Fibroblast of skin of right quadriceps (primary cell): ENCODE measurements at places on chromosomes 6 and 20.
A peak's percentile ranks its signal among the peaks of the same experiment; 100 is the strongest.

- DNase-seq: no peak
Observed at GRCh38 chr6:101454106-101454676, 60.7 kb downstream of the GRIK2 start.

DNA sequence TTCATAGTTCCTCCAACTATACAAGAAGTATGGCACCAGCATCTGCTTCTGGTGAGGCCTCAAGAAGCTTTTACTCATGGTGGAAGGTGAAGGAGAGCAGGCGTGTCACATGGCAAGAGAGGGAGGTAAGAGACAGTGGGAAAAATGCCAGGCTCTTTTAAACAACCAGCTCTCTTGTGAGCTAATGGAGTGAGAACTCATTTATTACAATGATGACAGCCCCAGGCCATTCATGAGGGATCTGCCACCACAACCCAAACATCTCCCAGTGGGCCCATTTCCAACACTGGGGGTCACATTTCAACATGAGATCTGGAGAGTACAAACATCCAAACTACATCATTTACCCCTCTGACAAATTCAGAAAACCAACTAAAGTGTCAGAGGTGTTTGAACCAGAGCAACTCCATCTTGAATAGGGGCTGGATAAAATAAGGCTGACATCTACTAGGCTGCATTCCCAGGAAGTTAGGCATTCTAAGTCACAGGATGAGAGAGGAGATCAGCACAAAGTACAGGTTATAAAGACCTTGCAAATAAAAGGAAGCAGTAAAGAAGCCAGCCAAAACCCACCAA lies 2.2 kb upstream of the UBD start:
- DNase-seq: no peak

DNA sequence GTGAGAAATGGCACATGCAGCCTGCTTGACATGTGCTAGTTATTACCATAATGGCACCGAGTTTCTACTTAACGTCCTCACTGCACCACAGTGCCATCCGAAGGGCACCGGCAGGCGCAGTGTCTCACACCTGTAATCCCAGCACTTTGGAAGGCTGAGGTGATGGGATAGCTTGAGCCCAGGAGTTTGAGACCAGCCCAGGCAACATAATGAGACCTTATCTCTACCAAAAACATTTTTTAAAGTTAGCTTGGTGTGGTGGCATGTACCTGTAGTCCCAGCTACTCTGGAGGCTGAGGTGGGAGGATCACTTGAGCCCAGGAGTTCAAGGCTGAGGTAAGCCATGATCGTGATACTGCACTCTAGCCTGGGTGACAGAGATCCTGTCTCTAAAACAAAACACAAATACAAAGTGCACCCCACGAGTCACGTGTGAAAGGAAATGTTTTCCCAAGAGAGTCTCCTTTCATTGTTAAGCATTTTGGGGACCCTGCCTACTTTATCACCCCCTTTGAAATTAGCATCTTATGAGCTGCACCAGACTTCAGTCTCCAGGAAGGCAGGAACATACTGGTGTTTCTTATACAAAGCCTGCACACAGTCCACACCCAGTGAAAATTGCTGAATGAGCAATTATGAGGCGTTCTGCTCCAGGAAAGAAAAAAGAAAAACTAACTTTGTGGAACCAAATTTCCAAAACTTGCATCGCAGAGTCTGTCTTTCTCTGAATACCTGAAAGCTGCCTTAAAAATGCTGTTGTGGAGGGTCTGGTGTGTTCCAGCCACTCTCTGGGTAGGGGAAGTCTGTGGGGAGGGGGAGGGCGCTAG lies 47.1 kb upstream of the FOXQ1 start:
- DNase-seq: no peak

- DNase-seq: peak; percentile 69
Observed at GRCh38 chr6:100774681-100775080, 106.4 kb downstream of the ASCC3 start.

DNA sequence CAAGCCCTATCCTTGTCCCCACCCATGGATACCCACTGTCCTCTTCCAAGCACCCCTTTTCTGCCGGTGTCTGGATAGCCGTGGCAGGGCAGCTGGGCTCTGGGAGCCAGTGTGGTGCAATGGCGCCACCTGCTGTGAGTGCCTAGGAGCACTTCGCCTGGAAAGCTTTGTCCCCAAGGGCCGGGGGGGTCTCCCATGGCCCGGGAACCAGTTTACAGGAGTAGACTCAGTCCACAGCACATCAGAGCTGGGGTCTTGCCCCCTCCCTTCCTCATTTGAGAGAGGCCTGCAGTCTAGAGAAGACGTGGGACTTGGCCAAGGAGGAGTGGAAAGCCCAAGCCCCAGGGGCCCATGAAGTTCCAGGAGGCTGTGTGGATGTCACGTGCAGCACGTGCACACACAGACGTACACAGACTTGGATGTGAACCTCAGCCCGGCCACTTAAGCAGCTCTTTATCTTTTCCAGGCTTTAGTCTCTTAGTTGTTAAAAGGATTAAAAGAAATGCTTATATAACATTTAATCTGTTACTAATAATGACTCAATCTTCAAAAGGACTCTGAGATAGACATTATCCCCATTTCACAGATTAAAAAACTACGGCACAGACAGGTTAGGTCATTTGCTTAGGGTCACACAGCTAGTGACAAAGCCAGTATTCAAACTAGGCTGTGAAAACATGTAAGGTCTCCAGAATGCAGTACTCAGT lies 40.9 kb upstream of the CDH22 start:
- peak; percentile 37 for DNase-seq

DNA sequence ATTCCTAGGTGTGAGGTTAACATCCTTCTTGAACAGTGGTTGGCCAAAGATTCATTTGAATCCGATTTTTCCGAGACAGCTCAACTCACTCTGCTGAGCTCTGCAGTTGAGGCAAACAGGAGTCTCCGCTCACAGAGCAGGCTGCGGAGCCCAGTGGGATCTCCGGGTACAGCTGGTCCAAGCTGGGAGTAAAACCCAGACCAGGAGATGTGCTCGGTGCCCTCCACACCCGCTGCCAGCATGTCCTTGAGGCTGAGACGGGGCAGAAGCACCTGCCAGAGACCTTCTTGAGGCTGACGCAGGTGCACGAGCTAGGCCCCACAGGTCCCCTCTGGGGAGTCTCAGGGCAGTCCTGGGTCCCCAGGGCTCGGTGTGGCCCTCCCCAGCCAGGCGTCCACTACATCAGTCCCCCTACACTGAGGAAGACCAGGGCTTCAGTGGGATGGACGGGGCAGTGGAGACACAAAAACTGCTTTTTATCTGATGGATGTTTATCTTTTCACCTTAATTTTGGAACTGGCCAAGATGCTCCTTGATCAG lies 119.0 kb downstream of the AGPAT4 start:
- no peak for DNase-seq

DNA sequence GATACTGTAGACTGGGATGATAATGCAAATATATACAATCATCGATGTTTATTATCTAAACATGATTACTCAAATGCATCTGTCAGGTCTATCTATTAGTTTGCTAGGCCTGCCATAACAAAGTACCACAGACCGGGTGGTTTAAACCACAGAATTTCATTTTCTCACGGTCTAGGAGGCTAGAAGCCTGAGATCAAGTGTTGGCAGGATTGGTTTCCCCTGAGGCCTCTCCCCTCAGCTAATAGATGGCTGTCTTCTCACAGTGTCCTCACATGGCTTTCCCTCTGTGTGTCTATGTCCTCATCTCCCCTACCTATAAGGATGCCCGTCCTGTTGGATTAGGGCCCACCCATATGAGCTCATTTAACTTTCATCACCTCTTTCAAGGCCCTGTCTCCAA lies 512.6 kb upstream of the SLC35B3 start:
- DNase-seq: no peak

DNA sequence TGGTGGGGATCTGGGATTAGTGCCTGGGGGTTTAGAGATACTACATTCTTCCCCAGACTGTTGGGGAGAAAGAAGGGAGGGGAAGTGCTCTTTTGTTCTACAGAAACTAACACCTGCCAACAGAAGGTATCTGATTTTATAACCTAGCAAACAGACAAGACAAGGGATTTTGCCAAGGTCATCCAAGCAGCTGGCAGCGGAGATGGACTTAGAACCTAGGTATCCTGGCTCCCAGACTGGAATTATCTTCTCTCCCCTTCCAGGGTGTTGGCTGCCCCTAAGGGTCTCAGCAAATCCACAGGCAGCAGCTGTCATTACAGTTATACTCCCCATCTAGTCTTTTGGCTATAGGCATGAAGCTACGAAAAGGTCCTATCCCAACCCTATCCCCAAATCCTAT lies 8.4 kb downstream of the SDC4 start:
- DNase-seq: no peak

- no peak for DNase-seq
Observed at GRCh38 chr6:115272311-115272710, 788.4 kb downstream of the FRK start.

DNA sequence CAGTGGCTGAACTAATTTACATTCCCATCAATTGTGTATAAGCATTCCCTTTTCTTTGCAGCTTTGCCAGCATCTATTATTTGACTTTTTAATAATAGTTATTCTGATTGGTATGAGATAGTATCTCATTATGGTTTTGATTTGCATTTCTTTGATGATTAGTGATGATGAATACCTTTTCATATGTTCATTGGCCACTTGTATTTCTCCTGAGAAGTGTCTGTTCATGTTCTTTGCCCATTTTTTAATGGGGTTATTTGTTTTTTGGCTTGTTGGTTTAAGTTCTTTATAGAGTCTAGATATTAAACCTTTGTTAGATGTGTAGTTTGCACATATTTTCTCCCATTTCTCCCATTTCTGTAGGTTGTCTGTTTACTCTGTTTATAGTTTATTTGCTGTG lies 16.6 kb downstream of the CENPW start:
- no peak for DNase-seq

DNA sequence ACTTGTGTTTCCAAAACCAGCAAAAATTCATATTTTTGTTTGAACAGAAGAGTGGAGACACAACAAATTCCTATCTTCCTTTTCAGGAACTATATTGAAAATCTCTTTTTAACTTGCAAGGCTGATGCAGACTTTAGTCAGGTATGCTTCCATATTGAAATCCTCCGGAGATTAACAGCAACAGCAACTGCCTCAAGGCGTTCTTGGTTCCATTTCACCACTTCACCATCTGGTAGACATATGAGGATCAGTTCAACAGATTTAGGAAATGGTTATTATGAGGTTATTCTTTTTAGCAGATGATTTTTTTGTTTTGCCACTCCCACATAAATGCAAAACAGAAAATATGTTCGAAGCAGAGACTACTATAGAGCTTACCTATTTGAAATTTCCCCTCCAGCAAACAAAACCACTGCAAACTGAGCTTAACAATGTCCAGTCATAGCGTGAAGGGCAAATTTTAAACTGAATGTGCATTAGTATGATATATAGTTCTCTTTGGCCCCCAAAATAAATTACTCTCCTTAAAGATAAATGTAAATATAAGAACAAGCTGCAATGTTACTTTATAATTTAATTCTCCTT lies 520.5 kb upstream of the ADGRB3 start:
- no peak for DNase-seq

DNA sequence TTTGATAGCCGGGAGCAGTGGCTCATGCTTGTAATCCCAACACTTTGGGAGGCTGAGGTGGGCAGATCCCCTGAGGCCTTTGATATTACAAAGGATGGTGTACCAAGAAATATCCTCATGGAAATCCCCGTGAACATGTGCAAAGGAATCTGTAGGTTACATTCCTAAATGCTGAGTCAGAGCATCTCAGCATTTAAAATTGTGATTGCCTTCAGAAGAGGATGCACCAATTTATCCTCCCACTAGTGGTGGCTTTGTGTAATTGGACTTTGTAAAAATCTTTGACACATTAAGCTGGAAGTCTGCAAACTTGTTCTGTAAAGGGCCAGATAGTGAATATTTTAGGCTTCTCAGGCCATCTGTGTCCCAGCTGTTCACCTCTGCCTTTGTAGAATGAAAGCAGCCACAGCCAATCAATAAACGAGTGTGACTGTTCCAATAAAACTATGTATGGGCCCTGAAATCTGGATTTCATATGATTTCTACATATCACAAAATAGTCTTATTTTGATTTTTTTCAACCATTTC lies 11.8 kb downstream of the TMEM14B start:
- peak; percentile 93 for DNase-seq

GRCh38 chr6:166751051-166751595 lies 124.1 kb upstream of the RPS6KA2 start:
- no peak for DNase-seq
